ENCODE measurements at places on chromosomes 3 and 15.
A peak's percentile ranks its signal among the peaks of the same experiment; 100 is the strongest.

DNA sequence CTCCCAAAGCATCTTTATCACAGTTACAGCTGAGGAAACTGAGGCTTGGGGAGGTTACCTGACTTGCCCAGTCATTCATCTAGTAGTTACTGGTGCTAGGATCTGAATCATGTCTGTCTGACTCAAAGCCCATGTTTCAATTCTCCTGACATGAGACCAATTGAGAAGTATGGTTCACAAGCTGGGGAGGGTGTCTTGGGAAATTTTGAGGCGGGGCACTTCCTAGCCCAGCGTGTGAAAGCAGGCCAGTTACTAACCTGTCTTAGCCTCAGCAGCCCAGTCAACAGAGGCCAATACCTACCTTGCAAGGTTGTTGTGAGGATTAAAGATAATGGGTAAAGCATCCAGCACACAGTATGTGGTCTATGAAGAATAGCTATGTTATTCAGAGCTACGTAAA lies 37.0 kb downstream of the CLDN18 start:
- no peak for DNase-seq

GRCh38 chr3:159982442-159982974 lies 6.1 kb upstream of the IL12A start:
- DNase-seq, result no peak

DNA sequence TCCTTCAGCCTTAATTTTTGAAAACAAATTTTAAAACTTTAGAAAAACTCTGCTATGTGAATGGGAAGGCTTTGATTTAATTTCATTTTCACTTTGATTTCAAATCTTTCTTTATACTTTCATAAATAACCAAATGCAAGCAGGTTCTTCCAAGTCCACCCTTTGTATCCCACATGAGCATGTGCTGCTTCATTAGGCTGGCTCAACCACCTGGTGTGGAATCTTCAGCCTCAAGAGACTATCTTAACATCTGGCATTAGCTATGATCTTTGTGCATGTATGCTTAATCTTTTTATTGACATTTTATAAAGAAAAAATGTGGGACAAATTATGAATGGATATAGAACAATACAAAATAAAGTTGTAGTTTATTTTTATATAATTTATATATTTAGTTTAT lies 81.8 kb upstream of the MLF1 start:
- no peak for DNase-seq

DNA sequence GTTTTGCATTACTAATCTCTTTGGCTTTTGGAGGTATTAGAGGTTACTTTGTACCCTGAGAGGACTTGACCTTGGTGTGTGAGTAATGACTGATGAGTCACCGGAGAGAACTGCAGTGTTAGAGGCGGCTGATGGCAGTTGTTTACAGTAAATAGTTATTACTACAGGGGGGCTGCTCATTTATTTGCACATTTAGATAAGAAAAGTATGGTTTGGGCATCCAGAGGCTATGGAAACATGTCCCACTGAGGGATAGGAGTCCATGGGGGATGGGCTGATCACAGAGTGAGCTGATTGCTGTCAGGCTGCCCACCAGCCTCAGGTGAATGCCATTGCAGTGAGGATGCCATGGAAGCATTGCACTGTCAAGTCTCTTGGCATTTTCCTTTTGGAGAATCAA lies 17.3 kb upstream of the STAC start:
- no peak for DNase-seq

- DNase-seq, result no peak
Observed at GRCh38 chr15:30929064-30929669, 25.5 kb downstream of the FAN1 start.

- no peak for DNase-seq
Observed at GRCh38 chr3:190728574-190729246, 133.8 kb downstream of the GMNC start.

- no peak for DNase-seq
Observed at GRCh38 chr3:46695177-46695961, 1.9 kb upstream of the ALS2CL start.

DNA sequence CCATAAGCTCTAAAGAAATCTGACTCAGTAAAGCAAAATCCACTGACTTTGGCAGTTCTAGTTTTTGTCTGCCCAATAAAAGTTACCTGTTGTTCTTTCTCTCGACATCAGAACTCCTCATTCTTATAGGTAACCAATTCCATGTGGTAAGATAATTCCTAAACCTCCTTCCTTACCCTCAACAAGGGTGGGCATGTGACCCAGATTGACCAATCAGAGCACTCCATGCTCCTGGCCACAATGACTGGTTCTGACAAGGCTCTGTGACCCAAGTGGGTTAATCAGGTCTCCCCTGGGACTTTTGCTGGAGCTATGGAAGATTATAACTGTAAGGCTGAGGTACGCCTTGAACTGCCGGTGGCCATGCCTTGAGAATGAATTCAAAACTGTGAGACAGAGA lies 31.7 kb downstream of the LINS1 start:
- DNase-seq, result no peak

DNA sequence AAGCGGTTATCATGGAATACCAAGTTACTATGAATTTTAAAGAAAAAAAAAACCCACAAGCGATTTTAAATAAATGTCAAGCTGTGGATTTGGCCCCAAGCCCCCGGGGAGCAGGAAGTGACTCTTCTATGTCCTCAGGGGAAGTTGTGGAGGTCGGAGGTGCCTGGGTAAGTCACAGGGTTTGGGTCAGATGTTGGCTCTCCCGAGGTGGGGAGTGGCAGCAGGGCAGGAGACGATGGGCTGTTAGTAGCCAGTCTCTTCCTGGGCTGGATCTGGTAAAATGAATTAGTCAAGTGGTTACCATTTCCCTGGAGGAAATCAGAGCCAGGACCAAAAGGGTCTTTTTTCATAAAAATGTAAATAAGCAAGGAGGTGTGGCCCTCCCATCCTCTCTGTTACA lies 316.7 kb downstream of the TLE3 start:
- DNase-seq, result no peak

DNA sequence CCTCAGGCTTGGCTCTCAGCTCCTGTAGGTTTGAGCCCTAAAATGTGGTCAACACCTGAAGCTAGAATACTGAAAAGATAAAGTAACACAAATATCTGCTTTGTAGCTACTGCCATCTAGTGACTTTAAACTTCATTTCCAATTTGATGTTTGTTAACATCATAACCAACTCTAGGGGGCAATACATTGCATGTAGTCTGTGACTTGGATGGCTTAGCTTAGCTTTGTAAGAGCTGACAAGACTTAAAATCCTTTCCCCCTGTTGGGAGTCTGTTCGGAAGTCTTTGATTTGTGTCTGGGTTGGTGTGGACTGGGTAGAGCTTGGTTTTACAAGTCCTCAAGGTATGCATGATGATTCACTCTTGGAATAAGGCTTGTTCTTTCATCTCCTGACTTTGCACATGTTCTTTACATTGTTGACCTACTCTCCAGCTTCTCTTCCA lies 51.7 kb downstream of the SCN11A start:
- DNase-seq, result no peak

- DNase-seq, result no peak
Observed at GRCh38 chr3:184344579-184345316, 7.3 kb downstream of the FAM131A start.

GRCh38 chr3:51198477-51198876 lies 186.6 kb upstream of the MANF start:
- DNase-seq, result no peak

GRCh38 chr15:98330258-98330657 lies 318.1 kb upstream of the IGF1R start:
- no peak for DNase-seq

GRCh38 chr15:60477916-60478565 lies 901 bp downstream of the ICE2 start:
- no peak for DNase-seq

DNA sequence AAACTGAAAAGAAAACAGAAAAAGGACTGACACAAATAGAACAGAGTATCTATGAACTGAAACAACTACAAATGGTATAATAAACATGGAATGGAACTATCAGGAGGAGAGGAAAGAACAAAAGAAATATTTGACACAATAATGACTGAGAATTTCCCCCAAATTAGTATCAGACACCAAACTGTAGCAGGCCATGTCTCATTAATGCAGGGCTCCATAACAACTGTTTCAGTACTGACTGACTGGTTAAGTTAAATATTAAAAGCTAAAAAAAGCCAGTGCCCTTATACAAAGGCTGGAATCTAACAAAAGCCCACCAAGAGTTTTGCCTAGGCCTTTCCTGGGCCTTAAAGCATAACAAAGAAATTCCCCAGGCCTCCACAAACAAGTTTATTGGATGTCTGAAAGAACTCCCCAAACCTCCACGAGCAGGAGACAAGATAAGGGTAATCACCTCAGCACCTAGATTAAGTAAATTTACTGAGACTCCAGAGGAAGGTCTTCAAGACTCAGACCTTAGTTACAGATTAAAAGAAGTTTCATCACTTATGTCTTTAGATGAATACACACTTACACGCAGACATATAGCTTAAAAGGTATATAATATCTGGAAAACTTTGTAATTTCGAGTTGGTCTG lies 45.7 kb downstream of the KPNA1 start:
- DNase-seq, result no peak

DNA sequence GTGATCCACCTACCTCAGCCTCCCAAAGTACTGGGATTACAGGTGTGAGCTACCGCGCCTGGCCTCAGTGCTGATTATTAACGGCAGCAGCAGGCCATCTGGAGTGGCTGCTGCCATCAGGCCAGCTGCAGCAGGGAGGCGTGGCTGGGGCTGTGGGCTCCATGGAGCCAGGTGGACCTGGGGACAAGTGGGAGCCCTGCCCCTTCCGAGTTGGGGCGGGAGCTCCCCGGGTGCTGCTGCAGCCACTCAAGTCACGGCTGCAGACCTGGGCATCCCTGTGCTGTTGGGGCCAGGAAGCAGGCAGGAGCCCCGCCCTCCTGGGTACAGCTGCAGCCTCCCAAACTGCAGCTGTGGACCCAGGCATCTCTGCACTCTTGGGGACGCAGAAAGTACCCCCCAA lies 23.9 kb downstream of the LRRC49 start:
- no peak for DNase-seq

DNA sequence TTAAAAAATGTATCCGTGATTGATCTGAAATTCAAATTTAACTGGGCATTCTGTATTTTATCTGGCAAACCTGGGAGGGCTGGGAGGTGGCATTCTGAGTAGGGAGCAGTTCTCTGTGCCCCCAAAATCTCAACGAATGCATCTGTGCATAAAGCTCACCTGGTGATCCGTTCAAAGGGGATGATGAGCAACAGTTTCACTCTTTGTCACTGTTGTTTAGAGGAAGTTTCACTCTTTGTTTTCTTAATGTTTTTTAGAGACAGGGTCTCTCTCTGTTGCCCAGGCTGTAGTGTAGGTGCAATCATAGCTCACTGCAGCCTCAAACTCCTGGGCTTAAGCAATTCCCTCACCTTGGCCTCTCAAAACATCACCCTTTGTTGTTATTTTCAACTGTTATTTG lies 186.7 kb downstream of the SSR3 start:
- DNase-seq, result no peak

GRCh38 chr3:38038447-38038911 lies 529 bp upstream of the DLEC1 start:
- peak; percentile 9 for DNase-seq

GRCh38 chr3:150736903-150737832 lies 25.8 kb downstream of the SIAH2 start:
- no peak for DNase-seq

GRCh38 chr3:123632161-123632655 lies 47.4 kb upstream of the HACD2 start:
- DNase-seq, result no peak

GRCh38 chr3:143298886-143299535 lies 179.4 kb downstream of the CHST2 start:
- DNase-seq, result no peak

GRCh38 chr15:23564821-23565394 lies 566 bp upstream of the MKRN3 start:
- DNase-seq, result no peak

DNA sequence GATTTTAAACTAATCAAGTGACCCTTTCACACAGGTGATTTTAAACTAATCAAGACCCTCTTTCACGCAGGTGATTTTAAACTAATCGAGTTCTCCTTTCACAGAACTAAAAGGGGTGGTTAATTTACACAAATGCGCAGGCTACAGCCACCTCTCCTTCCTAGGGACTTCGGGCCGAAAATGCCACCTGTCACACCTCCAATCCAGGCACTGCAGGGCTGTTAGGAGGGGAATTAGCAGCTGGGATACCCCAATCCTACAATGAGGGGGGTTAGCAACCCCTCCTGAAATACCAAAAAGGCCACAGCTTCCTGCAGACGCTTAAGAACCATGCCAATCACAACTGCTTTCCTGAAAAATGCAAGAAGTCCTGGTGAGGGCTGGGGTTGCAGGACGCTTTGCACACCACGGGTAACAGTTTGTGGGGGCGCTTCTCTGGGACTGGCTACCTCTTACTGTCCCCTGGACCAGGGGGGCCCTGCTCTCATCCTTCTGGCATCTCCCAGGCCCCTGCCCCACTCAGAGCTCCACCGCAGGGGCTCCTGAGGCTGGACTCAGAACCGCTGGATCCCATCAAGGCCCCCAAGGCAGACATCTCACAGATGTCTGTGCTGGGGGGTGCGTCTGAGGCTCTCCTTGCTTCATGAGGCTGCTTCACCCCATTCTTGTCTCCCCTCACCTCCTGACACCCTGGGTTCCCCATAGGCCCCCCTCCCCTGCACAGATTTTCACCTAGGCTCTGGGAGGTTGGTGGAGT lies 145.9 kb downstream of the OR4M2 start:
- no peak for DNase-seq

DNA sequence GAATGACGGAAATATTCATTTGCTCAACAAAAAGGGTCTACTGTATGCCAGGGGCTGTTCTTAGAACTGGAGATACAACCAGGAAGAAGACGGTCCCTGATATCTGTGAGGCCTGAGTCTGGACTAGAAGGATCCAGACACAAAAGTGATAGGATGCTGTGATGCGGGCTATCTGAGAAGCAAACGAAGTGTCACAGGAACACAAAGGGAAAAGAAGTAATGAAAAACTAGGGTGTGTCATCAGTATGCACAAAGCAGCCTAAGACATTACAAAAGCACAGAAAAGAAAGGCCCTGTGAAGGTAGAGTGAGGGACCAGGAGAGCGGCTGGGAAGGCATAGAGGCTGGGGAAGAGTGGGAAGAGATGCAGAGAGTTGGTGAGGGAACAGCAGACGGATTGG lies 63.3 kb upstream of the C3orf80 start:
- DNase-seq, result no peak

GRCh38 chr15:90013503-90013937 lies 12.4 kb downstream of the ZNF710 start:
- DNase-seq, result no peak

GRCh38 chr3:146496726-146497125 lies 27.4 kb upstream of the PLSCR2 start:
- DNase-seq, result no peak

GRCh38 chr3:176661432-176661964 lies 535.8 kb downstream of the TBL1XR1 start:
- DNase-seq, result no peak

- no peak for DNase-seq
Observed at GRCh38 chr3:118127992-118128391, 906.7 kb downstream of the IGSF11 start.

GRCh38 chr15:77622209-77622933 lies 10.3 kb downstream of the LINGO1 start:
- DNase-seq, result no peak

Measured in stimulated activated CD8-positive, alpha-beta memory T cell treated with anti-CD3 and anti-CD28 coated beads, Interleukin-2, amount 100 ng/mL, for 1 hour (primary cell).